ELR (cell line): ENCODE measurements at places on chromosomes 7 and 10.

DNA sequence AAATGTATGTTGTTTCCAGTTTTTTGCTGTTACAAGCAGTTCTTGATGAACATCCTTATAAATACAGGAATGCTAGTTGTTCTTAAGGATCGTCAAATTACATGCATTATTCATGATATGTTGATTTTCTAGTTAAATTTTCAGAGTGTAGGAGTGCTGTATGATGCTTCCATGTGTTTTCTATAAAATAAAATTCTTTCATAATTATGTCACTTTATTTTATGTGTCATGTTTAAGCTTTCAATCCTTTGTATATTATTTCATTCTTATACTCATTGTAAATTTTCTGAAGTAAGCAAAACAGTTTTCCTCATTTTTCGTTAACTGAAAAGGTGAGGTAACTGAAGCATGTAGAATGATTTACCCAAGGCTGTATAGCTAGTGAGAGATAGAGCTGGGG, 16.8 kb upstream of the MYPN start:
- DNase-seq = peak; percentile 43

DNA sequence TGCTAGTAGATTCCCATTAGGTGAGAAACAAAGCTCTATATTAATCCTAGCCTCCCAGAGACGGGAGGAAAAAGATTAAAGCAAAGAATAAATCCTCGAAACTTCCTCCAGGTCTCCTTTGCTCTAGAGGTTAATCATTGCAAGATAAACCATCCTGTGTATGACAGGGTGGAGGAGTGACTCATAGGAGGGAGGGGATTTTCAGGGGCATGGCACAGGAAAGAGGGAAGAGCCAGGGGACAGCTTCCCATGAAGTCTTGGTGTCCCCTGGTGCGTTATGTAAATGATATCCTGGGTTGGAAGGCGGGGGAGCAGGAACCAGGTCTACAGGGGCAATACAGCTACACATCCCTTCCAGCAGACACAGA, 780 bp downstream of the CYP3A5 start:
- peak; percentile 57 for DNase-seq

DNA sequence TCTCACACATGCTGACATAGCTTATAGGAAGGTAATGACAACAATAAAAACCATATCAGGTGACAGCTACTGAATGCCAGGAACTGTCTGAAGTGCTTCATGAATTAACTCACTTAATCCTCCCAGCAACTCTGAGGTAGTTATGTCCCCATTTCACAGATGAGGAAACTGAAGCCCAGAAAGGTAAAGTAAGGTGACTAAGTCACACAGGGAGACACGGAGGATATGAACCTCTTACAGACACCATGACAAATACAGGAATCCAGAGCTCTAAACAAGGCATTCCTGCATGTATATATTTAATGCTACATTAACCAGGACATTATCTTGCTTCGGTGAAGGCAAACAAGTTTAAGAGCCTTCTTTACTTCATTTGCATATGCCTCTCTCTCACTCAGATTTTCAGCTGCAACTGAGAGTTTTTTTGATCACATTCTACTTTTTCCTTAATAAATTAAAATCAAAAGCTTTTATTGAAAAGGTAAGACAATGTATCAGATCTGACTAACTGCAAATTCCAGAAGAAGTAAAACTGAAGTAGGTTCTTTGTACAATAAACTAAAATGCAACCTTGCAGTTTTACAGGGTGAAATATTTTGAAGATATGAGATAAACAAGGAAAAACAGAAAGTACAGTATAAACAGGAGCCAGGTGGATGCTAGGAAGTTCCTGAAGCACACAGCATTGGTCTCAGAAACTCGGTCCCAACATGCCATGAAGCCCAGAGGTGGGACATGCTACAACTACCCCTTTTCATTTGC, 79.5 kb downstream of the SGMS1 start:
- no peak for DNase-seq

- no peak for DNase-seq
Measured at GRCh38 chr10:20817646-20818045, 79.5 kb downstream of the NEBL start.

DNA sequence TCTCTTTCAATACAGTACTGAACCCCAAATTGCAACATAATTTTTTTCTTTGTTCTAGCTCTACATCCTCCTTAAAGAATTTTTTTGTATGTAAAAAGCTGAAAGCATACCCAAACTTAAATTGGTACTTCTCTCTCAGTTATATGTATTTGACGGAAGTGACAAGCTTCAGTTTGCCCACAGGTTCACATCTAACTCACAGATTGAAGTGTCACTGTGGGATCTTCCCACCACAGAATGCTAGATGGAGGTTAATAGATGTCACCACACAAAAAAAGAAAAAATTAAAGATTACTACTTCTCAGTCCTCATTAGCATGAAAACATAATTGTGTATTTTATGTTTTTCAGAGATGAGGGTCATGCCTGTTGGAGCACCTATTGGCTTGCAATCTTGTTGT, 150.9 kb upstream of the GHITM start:
- no peak for DNase-seq

DNA sequence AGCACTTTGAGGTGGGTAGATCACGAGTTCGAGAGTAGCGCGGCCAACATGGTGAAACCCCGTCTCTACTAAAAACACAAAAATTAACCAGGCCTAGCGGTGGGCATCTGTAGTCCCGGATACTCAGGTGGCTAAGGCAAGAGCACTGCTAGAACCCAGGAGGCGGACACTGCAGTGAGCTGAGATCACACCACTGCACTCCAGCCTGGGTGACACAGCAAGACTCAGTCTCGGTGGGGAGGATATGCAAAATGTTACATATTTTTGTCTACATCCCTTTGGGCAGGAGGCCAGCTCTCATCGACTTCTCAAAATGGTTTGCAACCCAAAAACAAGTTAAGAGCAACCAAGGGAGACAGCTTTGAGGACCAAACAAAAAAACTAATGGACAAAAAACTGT, 8.2 kb downstream of the ATE1 start:
- no peak for DNase-seq

DNA sequence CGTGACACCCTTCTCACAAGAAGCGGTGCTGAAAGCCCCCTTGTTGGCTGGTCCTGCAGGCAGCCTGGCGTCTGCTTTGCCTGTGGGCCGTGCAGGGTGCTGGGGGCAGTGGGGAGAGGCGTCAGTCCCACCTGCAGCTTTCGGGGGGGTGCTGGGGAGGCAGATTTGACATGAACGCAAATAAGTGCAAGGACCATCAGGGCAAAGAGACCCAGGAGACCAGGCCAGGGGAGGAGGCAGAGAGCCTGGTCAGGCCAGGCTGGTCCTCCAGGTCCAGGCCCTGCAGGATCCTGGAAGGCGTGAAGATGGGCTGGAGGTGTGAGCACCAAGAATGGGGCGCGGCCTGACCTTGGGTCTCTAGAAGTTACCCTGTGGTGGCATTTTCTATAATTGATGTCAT, 81.6 kb downstream of the MGMT start:
- no peak for DNase-seq

- no peak for DNase-seq
Measured at GRCh38 chr7:44111761-44112160, 7.6 kb downstream of the AEBP1 start.

- DNase-seq = no peak
Measured at GRCh38 chr7:90424720-90425119, 21.5 kb downstream of the CLDN12 start.

DNA sequence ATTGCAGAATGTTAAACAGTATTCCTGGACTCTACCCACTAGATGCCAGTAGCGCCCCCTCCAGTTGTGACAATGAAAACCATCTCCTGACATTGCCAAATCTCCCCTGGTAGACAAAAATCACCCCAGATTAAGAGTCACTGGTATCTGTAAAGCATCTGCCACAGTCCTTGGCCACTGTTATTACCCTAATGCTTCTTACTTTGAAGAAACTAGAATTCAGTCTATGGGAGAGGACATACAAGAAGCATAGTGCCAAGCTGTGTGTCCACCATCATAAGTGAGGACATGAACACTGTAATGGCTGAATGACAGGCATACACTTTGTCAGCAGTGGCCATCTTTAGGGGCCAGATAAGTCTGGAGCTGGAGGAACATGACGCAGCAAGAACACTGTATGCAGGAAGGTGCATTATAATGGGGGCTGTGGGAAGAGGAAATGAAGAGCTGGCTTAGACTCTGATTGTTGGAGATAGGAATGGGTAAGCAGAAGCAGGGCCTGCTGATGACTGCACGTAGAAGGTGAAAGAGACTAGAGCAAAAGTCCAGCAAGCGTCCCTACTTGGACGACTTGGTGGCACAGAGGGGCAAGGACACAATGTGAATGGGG, 32.5 kb downstream of the CBX3 start:
- no peak for DNase-seq

- DNase-seq = peak; percentile 59
Measured at GRCh38 chr7:134724606-134725005, 54.8 kb upstream of the CALD1 start.

DNA sequence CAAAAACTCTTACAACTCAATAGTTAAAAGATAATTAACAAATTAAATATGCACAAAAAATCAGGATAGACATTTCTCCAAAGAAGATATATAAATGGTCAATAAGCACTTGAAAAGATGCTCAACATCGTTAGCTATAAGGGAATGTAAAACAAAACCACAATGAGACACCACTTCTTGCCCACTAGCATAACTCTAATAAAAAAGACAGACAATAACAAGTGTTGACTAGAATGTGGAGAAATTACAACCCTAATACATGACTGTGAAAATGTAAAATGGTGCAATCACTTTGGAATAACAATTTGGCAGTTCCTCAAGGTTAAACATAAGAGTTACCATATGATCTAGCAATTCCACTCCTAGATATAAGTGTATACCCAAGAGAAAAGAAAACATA, 74.3 kb upstream of the PCGF5 start:
- DNase-seq = no peak

GRCh38 chr7:67659091-67659490, 662.5 kb downstream of the TYW1 start:
- DNase-seq = no peak

GRCh38 chr7:150377635-150378034, 1.5 kb upstream of the ZNF775 start:
- DNase-seq = no peak

GRCh38 chr10:123526356-123527064, 139.6 kb upstream of the GPR26 start:
- no peak for DNase-seq

DNA sequence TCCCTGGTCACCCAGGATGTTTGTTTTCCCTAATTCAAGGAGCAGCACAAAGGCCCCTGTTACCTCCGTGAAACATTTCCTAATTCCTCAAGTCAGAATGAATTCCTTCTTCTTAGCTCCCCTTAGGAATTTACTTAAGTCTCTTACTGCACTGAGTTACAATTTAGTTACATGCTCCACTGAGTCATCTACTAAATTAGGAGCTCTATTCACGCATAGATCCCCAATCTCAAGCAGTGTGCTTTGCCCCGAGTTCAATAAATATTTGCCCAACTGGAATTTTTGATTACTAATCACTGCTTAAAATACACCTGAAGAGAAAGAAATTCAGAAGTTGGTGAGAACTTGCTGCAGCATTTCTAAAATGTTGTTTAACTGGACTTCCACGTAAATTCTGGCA, 329.4 kb upstream of the MYO3A start:
- DNase-seq = no peak

GRCh38 chr7:37656913-37657530, 26.5 kb upstream of the GPR141 start:
- no peak for DNase-seq

GRCh38 chr10:11446133-11446532, 165.3 kb downstream of the USP6NL start:
- no peak for DNase-seq

- no peak for DNase-seq
Measured at GRCh38 chr10:78913219-78914059, 155.3 kb upstream of the ZMIZ1 start.

- DNase-seq = no peak
Measured at GRCh38 chr7:101746314-101746713, 71.1 kb upstream of the CUX1 start.

DNA sequence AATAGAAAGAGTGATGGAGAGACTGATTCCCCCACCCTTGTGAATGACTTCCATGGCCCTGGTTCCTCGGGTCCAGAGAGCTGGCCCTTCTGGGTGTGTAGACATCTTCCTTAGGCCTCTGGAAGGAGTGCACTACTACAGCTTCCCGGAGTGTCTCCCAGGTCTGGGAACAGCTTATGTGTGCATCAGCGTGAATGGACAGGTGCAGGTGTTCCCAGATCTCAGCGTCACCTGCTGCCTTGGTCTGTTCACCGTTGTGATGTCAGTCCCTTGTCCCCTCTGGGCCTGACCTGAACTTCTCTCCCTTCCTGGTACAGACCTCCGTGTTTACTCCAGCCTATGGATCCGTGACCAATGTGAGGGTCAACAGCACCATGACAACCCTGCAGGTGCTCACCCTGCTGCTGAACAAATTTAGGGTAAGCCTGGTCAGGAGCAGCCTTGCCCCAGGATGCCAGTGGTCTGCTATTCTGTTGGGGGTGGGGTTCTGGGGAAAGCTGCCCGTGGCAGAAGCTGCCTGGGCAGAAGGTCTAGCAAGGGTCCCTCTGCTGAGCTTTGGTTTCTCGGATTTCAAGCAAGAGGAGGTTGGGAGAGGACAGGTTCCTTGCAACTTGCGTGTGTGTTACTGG, 10.5 kb upstream of the DEPP1 start:
- DNase-seq = no peak
